ENCODE measurements at places on chromosomes 7 and 10.

GRCh38 chr10:131759347-131759746 is 141.5 kb upstream of the PPP2R2D start:
- DNase-seq: no peak

- no peak for DNase-seq
Observed at GRCh38 chr7:152571068-152571467, 104.9 kb downstream of the XRCC2 start.

GRCh38 chr10:42985436-42986316 is 91.2 kb upstream of the RET start:
- DNase-seq: no peak

GRCh38 chr10:96500519-96500918 is 13.2 kb downstream of the TLL2 start:
- DNase-seq: no peak

- no peak for DNase-seq
Observed at GRCh38 chr10:97385565-97385964, 15.6 kb downstream of the RRP12 start.

DNA sequence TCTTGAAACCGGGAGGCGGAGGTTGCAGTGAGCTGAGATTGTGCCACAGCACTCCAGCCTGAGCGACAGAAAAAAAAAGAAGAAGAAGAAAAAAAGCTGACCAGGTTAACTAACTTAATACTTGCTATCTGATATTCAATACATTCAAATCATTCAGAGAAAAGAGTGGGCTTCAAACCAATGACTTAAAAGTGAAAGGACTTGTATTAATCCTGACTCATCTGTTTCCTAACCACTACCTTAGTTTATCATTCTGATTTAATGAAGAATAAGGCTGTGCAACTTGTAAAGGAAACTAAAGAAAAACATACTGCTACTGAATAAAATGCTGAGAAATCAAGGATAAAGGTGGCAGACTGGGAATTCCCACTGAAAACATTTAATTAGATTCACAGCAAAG is 128.4 kb downstream of the NRBF2 start:
- DNase-seq: no peak

GRCh38 chr7:33757563-33758165 is 147.7 kb upstream of the BMPER start:
- DNase-seq: no peak

DNA sequence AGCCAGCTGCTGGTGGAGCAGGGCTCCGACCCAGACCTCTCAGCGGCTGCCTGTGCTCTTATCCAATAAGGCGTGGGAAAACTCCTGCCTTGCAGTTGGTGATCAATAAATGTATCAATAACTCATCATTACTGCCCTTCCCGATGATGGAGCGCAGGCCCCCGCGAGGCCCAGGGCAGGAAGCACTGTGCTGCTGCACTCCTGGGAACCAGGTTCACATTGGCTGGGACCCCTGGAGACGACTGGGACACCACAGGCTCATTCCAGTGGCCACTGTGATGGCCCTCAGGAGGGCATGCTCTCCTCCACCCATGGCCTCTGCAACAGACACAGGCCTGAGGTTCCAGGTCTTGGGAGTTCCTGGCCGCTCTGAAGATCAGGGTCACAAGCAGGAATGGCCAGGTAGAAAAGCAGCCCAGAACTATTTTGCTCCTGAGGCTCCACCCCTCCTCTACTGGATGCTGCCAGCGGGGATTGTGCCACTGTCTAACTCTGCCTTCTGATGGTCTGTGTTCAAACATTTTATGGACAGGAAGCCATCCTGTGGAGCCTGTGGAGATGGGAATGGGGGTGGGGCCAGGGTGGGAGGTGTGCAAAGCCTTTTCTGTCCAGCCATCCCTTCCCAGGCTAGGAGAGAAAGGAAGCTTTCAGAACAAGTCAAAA is 287.4 kb upstream of the ZMIZ1 start:
- no peak for DNase-seq

All from stimulated activated CD4-positive, alpha-beta T cell treated with anti-CD3 and anti-CD28 coated beads, Interleukin-12 subunit alpha, Interleukin-12 subunit beta, amount 100 ng/mL, for 48 hours (primary cell).